Lung (tissue), 17 donors: ENCODE measurements at places on chromosomes 6 and 20. TPM values are rescaled to one million over a fixed set of nuclear protein-coding genes. Genes with fewer than 3 reads are reported as not detected.

Gene SRC
- 69.5 TPM for total RNA-seq

Gene MYLK4
- 1.6 TPM for total RNA-seq

Gene RAMACL
- 7.8 TPM for total RNA-seq

Gene ZSCAN9
- total RNA-seq, result 9.4 TPM

Gene ARMC12
- total RNA-seq, result 0.52 TPM

Gene MAP7
- 15.0 TPM for total RNA-seq

Gene TPBG
- 10.0 TPM for total RNA-seq

Gene HLA-DPB1
- total RNA-seq, result 69.8 TPM

- DNase-seq, result no peak
Observed at GRCh38 chr6:128415387-128415786, 105.0 kb downstream of the PTPRK start.

DNA sequence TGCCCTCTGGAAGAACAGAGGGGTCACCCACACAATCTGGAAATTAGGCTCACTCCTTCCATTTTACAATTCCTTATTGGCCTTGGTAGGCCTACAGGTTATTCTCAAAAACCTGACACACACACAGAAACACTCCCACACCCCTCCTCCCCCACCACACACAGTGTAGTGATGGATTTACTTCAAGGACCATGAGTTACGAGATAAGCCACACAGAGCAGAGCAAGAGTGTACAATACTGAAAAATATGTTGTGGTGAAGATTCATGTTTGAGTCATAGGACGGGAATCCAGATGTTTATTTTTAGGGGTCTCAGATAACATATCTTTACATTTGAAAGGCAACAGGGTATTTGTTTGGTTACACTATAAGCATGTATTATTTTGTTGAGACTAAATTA, 291.9 kb downstream of the PLCB1 start:
- DNase-seq, result no peak

DNA sequence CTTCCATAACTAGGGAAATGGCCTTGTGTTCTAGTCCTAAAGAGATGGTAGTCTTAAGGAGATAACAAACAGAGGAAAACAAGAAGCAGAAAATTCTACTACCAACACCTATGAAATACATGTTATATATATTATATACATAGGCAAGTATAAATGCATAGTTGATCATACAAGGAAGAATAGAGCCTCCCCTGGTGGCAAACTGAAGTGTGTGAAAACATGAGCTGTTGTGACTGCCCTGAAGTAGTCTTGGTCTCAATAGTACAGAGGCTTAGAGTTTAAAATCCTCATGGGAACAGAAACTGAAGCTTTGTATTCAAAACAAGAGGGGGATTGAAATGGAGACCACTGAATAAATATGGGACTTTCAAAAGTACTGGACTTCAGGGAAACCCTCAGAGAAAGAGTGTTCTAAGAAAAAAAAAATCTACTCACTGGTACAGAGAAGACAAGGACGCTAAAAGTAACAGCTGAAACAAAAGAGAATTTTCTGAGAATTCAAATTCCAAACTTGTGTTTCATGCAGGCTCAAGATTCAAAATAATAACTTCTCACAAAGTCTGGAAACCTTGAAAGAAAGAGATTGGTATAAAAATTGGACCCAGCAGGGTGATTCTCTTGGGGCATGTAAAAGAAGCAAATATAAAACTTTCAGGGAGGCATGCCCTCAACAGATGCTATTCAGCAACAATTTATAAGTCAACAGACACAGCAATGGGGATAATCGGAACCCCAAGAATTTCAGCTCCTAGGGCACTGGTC, 59.7 kb upstream of the SAMD3 start:
- no peak for DNase-seq

DNA sequence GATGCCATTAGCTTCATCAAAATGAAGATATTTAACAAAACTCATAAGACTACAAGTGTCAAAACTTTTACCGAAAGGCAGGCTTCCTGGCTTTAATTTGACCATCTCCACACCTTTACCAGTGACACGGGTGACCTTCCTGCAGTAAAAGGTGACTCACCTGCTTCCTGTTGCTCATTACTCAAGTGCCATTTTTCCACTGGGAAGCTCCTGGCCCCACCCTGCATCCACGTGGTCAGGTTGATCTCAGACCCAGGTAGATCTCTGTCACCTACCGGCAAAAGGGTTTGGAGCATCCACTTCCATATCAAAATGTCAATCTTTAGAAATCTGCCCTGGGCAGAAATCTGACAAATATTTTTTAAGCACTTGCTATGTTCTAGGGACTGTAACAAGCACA, 31.9 kb upstream of the CDH4 start:
- no peak for DNase-seq

- DNase-seq, result no peak
Observed at GRCh38 chr6:5215159-5215558, 45.6 kb downstream of the LYRM4 start.

DNA sequence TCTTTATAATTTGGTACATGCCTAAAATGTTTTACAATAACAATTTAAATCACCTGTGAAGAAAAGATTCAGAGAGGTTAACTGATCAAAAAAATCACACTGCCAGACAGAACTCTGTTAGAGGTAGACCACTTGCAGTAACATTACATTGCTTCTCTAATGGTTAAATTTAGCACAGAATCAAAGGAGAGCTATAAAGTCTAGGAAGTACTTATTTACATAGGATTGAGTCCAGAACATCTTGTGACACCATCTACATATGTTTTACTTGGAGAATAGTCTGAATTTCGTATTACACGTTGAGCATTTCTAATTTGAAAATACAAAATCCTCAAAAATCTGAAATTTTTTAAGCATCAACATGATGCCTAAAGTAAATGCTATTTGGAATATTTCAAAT, 17.2 kb upstream of the TBC1D20 start:
- no peak for DNase-seq

DNA sequence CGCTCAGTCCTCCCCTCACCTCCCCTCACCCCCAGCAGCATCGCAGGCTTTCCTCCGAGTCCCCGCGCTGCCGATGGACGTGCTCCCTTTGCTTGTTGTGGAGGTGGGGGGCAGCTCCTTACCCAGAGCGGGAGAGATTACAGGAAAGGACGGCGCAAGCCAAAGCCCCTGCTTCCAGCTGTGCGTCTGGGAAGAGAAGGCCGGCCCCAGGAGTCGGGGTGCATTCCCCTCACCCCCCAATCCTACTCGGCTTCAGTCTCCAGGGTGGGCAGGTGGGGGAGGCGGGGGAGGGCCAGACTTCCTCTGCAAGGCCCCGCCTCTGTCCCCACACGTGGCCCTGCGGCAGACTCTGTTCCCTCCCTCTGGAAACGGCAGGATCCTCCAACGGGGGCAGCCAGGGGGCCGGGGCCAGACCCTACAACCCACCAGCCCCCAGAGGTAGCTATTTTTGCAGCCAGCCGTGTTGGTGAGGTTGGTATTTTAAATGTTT, 43.6 kb downstream of the NTSR1 start:
- DNase-seq, result no peak
